ENCODE measurements at places on chromosomes 12 and 14.
A peak's percentile ranks its signal among the peaks of the same experiment; 100 is the strongest.

GRCh38 chr12:66170606-66171005 lies 810 bp upstream of the TMBIM4 start:
- no peak for DNase-seq

GRCh38 chr14:25019892-25020291 lies 30.1 kb downstream of the STXBP6 start:
- DNase-seq: no peak

DNA sequence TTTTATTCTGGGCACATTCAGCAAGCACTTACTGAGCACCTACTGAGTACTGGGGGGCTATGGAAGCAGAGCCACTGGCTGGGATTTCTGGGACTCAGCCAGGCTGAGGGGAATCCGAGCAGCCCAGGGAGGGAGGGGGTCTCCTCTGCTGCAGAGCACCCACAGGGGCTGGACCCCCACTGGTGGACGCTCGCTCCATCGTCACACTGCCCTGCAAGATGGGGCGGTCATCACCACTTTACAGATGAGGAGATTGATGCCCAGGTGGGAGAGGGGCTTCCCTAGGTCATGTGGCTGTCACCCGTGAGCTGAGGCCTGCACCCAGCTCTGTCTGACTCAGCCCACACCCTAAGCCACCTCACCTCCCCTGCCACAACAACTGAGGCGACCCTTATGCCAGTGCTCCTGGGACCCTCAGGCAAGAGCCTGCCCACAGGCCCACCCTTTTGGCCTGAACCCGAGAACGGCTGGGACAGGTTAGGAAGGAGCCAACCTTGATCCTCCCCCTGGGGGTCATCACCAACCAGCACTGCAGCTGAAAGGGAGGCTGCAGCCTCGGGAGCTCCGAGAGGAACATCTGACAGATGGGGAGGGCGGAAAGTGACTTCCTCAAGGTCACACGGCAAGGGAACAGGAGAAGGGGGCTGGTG lies 74.4 kb downstream of the SERPINA3 start:
- DNase-seq: no peak

DNA sequence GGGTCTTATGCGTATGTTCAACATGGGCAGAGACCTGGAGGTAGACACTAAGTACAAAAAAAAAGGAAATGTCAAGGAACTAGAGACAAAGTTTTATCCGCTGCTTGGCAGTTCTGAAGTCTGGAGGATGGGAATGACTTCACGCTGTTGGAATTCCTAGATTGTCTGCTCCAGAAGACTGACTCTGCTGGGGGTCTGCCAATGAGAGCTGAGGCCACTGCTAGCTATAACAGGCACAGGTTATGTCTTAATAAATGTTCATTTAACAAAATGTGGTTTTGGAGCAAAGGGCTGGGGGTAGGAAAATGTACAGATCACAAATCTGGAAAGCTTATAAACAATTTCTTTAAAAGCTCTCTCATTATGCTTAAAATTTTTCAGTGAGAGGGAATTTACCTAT lies 5.9 kb downstream of the RNASE8 start:
- DNase-seq: no peak

- no peak for DNase-seq
Measured at GRCh38 chr12:32567296-32567674, 111.8 kb upstream of the DNM1L start.

DNA sequence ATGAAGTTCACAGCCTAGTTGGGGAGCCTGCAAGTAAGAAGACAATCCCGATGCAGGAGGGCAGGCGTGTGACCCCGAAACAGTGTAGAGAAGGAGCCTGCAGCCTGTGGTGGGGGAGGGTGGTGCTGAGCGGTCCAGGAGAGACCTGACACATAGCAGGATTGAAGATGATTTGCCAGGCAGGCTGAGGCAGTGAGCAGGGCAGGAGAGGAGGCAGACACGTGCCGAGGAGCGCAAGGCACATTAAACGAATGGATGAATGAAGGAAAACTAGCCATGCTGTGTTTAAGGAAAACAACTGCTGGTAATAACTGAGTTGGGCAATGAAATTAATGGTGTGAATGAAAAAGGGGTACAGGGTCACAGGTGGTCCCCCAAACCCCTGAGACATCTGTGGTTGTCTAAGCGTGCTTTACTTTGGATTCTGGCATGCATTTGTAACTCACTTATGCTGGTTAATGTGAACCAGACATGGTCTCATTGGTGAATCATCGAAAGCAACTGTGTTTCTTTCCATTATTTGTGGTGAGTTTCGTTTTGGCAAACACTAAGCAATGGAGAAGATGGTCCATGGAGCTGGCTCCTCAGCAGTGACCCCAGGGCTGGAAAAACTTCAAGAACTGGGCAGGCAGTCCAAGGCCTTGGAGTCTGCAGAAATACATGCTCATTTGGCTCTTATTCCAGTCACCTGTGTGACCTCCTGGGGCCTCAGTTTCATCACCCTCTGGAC lies 96.9 kb upstream of the EVL start:
- no peak for DNase-seq

DNA sequence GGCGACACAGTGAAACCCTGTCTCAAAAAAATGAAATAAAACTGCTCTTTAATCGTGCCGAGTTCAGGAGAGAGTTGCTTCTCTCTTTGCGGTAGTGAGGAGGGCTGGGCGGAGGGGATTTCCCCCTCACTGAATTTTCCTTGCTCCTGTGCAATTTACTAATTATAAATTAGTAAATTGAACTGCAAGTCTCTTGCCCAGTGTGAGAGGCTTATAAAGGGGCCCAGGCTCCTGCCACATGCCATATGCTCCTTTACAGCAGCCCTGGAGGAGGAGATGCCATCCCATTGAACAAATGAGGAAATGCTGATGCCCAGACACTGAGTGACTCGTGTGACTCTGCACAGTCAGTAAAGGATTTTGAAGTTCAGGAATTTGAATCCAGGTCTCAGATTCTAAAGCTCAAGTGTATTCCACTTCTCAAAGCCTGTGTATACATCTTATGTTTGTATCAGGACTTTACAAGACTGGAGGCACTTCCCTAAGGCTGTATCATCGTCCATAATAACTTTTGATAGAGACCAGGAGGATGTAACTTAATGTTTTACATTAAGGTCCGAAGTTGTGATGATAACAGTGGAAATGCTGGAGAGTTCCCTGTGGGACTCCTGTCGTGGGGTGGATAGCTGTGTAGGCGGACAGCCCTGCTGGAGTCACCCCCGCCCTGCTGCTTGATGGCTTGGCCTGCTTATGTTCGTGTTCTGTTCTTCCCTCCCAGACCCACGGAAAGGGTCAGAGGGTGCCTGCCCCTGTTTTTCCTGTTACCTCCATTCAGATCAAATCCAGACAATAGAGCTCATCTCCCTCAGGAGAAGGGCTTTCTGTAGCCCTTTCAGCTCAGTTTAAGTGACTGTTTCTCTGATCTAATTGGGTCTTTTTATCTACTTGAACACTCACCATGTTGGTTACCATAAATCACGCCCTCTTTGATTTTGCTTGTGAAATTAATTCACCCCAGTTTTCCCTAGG lies 13.9 kb downstream of the PELI2 start:
- no peak for DNase-seq

DNA sequence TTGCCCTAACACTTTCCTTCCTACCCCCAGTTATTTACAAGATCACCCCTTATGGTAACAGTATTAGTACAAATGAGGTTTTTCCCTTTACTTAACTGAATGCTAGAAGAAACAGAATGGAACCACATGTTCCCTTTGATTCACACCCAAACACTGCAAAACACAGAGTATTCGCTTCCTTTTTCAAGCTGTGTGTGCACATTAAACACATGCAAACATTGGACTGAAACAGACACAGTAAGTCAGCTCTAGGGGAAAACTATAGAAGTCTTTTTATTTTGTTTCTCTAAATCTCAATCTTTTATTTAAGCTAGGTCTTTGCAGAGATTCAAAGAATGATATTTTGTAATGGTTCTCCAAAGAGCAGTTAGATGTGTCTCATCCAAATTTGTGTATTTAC lies 728.5 kb downstream of the DIO2 start:
- DNase-seq: no peak

DNA sequence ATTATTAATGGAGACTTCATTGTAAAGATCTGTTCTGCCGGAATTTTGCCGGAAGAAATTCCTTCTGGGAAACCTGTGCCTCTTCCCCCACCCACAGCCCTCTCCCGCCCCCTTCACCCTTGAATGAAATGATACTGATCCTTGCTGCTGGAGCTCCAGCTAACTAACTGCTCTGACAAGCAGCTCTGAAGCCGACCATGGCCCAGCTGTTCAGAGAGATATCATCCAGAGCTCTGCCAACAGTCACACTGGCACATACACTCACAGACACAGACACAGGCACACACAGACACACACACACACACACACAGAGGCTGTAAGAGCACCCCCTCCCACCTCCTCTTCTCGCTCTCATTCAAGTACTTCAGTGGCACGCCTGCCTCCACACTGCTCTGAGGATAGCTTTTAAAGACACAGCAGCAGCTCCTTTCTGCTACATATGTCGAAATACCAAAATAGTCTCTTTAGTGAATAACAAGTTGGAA lies 88.6 kb downstream of the R3HDM2 start:
- no peak for DNase-seq

DNA sequence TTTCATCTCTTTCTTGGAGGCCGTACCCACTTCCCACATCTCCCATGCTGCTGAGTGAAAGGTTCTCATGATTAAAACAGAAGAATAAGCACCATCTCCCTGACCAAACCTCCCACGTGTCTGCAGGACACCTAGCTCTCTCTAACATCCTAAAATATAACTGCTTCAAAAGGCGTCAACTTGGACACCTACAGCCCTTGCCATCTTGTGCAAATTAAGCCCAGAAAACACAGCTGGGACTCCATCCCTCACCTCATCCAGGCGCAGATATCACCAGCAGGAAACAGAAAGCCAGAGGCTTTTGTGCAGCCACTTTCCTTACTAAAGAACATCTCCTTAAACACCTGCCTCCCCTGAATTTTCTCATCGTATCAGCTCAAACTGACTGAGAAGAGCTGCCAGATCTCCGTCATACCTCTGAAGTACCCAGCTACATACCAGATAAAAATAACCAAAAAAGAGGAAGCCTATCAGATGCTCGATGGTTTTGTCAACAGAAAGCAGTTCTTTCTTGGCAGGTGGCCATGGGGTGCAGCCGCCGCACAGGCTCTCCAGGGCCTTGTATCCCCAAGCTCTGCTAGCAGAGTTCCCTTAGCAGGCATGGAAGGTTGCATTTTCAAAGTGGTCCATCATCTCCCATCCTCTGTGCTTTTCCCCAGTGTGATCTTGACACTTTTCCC lies 28.8 kb downstream of the MAP3K9 start:
- DNase-seq: no peak

DNA sequence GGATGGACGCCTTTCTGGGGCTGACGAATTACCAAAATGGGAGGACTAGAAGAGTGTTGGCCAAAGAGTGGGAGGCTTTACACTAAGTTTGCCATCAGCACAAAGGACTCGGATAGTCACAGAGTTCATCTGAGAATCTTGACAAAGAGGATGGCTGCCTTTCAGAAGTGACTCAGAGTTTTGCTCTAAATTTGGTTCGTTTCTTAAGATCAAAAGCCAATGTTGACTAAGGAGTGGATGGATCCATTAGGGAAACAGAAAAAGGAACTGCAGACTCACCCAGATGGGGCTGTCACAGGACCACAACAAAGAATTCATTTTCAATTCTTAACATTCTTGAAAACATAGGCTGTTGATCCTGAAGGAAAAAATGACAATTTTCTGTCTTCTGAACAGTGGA lies 81.3 kb upstream of the DUSP6 start:
- no peak for DNase-seq

- DNase-seq: no peak
Measured at GRCh38 chr14:74660167-74660566, 48.1 kb upstream of the LTBP2 start.

DNA sequence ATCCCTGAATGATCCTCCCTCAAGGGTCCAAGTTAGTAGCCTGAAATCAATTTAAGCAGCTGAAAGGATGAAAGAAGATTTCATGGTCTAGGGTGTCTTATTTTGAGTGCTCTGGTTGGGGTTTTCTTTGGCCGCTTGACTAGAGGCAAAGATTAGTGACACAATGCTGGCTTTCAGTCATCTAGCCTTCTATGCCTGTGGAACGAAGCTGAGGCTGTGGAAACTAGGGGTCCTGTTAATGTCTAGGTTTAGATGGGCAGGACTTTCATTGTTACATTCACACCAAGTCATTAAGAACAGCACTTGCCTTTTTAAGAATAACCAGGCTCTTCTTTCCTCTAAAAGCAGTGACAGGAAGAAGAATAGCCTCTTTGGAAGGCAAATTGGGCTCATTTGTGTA lies 253.8 kb upstream of the E2F7 start:
- DNase-seq: no peak

GRCh38 chr12:110345176-110345661 lies 58.3 kb downstream of the ANAPC7 start:
- DNase-seq: no peak

- DNase-seq: peak; percentile 28
Measured at GRCh38 chr12:122732170-122732569, 1.5 kb upstream of the HCAR1 start.

DNA sequence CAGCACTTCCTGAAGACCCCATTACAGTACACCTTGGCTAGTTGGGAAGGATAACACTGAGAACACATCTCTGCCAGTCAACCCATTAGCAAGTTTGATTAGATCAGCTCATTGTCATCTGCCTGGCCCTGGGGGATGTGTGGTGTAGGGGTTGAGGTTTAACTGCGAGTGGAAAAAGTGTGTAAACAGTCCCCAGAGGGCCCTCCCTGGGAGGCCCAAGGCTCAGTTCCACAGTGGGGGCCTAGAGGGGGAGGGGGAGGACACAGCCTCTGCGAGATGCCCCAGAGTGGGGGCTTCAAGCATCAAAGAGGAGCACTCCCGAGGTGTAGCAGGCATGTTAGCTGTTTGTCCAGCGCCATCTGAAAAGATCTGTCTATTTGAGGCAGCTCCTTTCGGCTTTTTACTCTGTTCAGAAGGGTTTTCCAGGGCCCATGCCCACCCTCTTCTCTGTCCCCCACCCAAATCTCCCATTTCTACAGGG lies 344 bp downstream of the LPAR5 start:
- peak; percentile 50 for DNase-seq

GRCh38 chr12:402029-402389 lies 565 bp downstream of the CCDC77 start:
- no peak for DNase-seq

- DNase-seq: no peak
Measured at GRCh38 chr12:2179953-2180736, 127.4 kb downstream of the CACNA1C start.

DNA sequence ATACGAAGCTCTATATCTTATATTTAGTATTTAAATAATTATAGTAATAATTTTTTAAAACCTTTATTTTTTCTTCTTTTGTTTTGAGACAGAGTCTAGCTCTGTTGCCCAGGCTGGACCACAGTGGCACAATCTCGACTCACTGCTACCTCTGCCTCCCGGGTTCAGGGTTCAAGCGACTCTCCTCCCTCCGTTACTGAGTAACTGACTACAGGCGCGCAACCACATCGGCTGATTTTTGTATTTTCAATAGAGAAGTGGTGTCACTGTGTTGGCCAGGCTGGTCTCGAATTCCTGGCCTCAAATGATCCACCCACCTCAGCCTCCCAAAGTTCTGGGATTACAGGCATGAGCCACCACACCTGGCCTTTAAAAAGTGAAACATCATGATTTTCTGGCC lies 13.0 kb upstream of the WNK1 start:
- no peak for DNase-seq
